ENCODE measurements at places on chromosomes 3 and 15. TPM values are rescaled to one million over a fixed set of nuclear protein-coding genes. Genes with fewer than 3 reads are reported as not detected.

Gene SAMMSON
- total RNA-seq: not detected

Gene ANKRD63
- not detected for total RNA-seq

DNA sequence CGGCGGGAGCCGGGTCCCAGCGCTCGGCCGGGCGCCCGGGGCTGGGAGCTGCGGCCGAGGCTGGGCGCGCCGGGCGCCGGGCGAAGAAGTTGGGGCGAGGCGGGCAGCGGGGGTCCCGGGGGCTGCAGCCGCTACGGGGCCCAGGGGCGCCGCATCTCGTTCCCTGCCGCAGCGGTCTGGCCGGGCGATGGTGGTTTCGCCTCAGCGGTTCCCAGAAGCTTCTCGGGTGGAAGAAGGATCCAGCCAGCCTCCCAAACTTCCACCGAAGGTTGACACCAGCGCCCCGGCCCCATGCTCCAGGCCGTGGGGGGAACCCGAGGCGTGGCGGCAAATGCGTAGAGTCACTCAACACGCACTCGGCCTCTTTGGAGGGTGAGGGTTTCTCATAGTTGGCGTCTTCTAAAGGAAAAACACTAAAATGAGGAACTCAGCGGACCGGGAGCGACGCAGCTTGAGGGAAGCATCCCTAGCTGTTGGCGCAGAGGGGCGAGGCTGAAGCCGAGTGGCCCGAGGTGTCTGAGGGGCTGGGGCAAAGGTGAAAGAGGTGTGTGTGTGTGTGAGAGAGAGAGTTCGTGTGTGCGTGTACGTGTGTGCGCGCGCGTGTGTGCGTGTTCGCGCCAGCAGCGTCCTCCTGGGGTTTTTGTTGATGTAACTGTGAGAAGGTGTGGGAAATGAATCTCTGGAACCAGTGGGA is 940 bp downstream of the BOC start:
- H3K4me3 ChIP-seq: peak overlapping the region; percentile 80
- H3K4me1 ChIP-seq: peaks cover 15% of the 10 kb centered on the region
- H3K36me3 ChIP-seq: peaks cover 2% of the 10 kb centered on the region
- no peak overlapping the region for H3K27ac ChIP-seq

DNA sequence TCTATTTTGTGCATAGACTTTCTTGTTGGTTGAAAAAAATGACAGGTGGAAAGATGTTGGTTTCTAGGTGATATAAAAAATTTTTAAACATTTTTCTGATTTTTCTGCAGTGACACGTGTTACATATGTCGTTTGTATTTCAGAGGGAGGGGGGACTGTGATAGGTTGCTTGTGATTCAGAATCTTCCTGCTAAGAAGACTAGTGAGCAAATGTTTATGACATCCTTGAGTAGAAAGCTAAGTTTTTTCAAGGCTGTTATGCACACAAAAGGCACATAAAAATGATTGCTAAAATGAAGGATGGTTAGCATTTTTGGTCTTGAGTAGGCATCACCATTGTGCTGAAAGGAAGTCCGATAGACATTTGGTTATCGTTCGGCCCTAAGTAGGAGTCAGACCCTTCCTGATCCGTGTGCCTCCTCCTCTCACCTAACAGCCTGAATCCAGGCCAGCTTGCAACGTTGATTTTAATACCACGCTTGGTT is 1.5 kb downstream of the ZNF639 start:
- H3K4me1 ChIP-seq: peaks cover 32% of the 10 kb centered on the region
- H3K36me3 ChIP-seq: peaks cover 12% of the 10 kb centered on the region
- DNase-seq: no peak

DNA sequence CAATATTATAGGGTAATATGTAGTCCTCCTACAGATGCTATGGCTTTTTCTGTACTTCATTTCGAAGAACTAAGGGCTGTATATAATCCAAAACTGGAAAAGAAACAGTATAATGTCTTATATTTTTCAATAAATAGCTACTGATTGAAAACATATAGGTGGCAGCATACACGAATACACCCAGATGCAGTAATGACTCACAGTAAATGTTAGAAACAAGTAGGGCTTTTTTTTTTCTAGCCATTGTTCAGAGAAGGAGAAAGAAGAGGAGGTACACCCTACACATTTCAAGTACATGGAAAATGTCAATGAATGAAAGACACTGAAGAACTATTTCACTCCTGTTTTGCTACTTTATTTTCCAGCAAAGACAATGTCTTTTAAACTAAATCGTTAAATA is 9.4 kb downstream of the DAZL start:
- peaks cover 38% of the 10 kb centered on the region for H3K27me3 ChIP-seq
- peak overlapping the region; percentile 85 for H3K27ac ChIP-seq
- H3K4me1 ChIP-seq: peaks cover 29% of the 10 kb centered on the region

All from activated T-helper 1 cell treated with anti-CD3 and anti-CD28 coated beads, Interleukin-12 subunit alpha, Interleukin-12 subunit beta, Interleukin-2, Interleukin-4 antibody, amounts not matched to agents 30 ng/mL and 10 ng/mL and 1 ng/mL, durations not matched to agents 14 hours and 24 hours and 36 hours (primary cell).